ENCODE measurements at places on chromosomes 6 and 20.

DNA sequence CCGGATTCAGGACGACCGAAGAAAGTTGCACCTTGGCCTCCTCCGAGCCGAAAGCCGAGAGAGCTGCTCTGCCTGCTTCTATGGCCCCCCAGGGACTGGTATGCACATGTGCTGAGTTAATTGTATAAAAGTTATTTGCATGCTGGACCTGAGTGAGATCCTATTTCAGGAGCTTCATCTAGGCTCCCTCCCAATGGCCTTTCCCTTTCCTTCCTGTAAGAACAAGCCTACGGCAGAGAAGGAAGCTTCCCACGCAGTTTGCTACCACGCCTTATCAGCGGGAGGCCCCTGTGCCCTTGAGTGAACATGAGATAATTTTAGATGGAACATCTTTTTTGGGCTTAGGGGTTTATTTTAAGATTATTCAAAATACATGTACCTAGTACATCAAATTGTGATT, 65.9 kb downstream of the RIN2 start:
- peak; percentile 40 for DNase-seq

- DNase-seq, result no peak
Measured at GRCh38 chr6:111759331-111759835, 113.9 kb downstream of the FYN start.

- no peak for DNase-seq
Measured at GRCh38 chr20:35641743-35642142, 23.0 kb downstream of the CPNE1 start.

- no peak for DNase-seq
Measured at GRCh38 chr6:109513571-109514071, 30.6 kb upstream of the ZBTB24 start.

DNA sequence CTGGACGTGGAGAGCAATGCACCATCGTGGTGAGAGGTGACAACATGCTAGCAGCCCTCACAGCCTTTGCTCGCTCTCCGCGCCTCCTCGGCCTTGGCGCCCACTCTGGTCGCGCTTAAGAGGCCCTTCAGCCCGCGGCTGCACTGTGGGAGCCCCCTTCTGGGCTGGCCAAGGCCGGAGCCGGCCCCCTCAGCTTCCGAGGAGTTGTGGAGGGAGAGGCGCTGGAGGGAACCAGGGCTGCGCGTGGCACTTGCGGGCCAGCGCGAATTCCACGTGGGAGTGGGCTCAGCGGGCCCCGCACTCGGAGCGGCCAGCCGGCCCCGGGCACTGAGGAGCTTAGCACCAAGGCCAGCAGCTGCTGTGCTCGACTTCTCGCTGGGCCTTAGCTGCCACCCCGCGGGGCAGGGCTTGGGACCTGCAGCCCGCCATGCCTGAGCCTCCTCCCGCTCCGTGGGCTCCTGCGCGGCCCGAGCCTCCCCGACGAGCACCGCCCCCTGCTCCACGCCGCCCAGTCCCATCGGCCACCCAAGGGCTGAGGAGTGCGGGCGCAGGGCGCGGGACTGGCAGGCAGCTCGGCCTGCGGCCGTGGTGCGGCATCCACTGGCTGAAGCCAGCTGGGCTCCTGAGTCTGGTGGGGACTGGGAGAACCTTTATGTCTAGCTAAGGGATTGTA, 3.8 kb downstream of the GPX6 start:
- no peak for DNase-seq

DNA sequence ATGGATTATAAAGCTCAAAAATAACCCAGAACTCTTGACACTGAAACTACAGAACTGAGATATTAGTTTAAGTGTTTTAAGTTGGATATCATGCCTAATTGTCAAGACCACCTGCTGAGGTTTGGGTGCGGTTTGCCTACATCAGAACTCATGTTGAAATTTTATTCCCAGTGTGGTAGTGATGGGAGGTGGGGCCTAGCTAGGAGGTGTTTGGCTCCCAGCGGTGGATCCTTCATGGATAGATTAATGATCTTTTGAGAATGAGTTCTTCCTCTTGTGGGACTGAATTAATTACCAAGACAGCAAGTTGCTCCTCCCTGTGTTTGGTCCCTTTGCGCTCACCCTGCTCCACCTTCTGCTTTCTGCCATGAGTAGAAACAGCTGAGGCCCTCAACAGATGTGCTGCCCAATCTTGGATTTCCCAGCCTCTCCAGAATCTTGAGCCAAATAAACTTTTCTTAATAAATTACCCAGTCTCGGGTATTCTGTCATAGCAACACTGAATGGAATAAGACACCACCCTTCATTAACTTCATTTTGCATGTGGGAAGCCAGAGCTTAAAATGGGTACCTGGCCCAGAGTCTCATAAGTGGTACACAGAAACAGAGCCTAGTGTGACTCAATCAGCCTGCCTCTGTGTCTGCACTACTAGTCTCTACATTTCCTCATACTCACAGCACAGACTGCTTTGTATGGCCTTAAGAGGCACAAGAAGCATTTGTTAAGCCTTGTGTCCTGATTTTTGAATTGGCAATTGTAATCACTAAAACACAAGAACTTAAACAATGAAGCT, 158.4 kb downstream of the IBTK start:
- no peak for DNase-seq

- DNase-seq, result no peak
Measured at GRCh38 chr20:3995067-3995748, 20.1 kb downstream of the RNF24 start.

GRCh38 chr6:145214570-145214969, 520.8 kb downstream of the EPM2A start:
- no peak for DNase-seq

- DNase-seq, result no peak
Measured at GRCh38 chr20:3461911-3462677, 8.7 kb upstream of the ATRN start.

GRCh38 chr6:52307900-52308372, 23.4 kb upstream of the MCM3 start:
- DNase-seq, result no peak

- no peak for DNase-seq
Measured at GRCh38 chr6:165678429-165678828, 15.4 kb upstream of the PDE10A start.

GRCh38 chr20:6680854-6681253, 86.6 kb upstream of the BMP2 start:
- no peak for DNase-seq

GRCh38 chr6:137271245-137272183, 52.3 kb upstream of the IFNGR1 start:
- no peak for DNase-seq

DNA sequence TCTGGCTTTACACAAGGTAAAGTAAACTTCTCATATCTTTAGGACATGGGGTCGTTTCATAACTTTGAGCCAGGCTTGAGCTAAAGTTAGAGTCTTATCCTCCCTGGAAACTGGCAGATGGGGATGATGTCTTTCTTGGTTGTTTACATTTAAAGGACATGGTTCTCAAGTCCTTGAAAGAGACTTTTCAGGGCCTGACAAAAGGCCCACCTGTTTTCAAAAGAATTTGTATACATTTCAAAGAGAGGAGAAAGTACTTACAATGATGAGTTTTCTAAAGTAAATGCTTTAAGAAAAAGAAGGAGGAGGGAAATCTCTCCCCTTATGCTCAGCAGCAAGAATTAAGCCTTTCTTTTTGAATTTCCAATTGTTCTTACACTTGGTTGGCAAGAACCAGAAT, 45.7 kb upstream of the TINAG start:
- no peak for DNase-seq

GRCh38 chr6:76418560-76419223, 346.2 kb upstream of the IMPG1 start:
- DNase-seq, result no peak

- DNase-seq, result no peak
Measured at GRCh38 chr20:10590950-10591671, 82.7 kb downstream of the JAG1 start.

DNA sequence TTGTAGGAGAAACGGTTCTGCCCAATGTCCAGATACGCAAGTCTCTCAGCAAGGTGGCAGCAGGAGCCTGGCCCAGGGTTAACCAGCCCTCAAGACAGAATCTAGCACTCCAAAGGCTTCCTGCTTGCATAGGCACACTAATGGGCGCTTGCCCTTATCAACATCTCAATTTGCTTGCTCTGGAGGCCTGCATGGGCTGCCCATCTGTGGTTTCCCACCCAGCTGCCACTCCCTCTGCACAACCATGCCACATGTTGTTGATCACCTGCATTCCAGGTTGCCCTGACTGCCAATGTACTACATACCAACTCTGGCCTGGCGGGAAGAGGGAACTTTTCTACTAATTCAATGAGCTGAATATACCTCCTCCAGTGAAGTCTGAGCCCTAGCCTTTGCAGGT, 74.6 kb downstream of the ATG5 start:
- no peak for DNase-seq

DNA sequence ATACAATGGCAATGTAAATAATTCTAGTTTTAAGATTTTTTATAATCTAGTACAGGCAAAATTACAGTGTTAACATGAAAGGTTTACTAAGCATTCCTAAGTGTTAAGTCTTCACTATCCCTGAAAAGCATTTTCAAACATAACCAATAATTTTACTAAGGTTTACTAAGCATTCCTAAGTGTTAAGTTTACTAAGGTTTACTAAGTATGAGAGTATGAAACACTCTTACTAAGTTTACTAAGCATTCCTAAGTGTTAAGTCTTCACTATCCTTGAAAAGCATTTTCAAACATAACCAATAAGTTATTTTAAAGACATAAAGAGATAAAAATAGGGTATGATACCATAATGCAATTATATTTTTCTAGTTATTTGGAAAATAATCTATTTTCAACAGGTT, 82.6 kb downstream of the PRSS35 start:
- DNase-seq, result no peak

- no peak for DNase-seq
Measured at GRCh38 chr6:11471261-11471660, 66.3 kb upstream of the TMEM170B start.

GRCh38 chr6:17900011-17900410, 87.4 kb downstream of the KIF13A start:
- DNase-seq, result no peak

GRCh38 chr20:32574296-32575226, 10.6 kb downstream of the NOL4L start:
- no peak for DNase-seq

DNA sequence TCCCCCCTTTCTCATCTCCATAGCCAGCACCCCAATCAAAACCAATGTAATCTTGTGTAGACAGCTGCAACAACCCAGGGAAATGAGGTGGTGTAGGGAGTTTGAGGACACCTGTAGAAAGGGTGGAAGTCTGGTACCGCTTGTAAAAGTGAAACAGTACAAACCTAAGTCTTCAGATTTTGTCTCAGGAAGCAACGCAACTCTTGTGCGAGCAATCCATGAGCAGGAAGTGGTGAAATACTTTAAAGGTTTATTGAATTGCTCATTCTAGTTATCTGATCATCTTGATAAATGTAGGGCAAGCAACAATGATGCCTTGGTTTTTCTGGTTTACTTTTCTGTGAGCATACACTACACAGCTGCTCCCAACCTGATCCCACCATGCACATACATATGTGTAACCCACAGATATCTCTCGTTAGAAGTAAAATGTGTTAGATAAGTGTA, 71.1 kb upstream of the THEMIS start:
- DNase-seq, result no peak

DNA sequence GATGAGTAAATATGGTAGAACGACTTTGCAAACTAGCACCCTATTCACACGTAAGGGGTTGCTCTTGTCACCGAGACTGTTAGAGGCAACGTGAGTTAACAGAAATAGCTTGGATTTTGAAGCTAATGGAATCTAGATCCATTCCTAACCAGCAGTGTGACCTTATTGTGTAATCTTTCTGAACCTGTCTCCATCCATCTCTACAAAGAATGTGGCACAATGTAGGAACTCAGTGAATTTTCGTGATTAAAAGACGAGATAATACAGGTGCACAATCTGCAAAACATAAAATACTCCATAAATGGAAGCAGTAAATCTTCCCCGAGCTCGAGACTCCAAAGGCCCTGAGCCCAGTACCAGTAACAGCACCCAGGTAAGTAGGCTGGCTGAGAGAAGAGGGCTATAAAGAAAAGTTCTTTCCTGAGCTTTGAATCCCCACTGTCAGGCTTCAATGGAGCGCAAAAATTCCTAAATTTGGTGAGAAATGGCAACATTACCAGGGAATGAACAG, 801 bp upstream of the KIFC1 start:
- DNase-seq, result no peak

DNA sequence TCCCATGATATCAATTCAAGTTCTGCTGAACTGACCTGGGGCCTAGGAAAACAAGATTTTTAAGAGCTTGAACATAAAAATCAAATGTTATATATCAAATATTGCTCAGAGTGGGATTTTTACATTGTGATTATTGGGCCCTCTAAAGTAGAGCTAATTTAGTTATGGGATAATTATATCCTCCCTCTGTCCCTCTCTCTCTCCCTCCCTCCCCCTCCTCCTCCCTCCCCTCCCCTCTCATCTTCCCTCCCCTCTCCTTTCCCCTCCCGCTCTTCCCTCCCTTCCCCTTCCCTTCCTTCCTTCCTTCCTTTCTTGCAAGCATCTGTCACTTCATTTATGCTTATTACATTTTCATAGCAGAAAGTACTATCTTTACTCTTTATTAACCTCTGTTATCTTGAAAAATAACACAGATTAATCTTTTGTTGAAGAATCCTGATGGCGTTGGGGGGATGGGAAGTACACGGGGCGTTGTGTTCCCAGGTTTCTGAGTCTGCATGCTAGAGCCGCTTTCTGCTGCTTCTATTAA, 32.8 kb downstream of the KIF25 start:
- DNase-seq, result no peak

GRCh38 chr6:20352346-20352745, 49.3 kb upstream of the E2F3 start:
- no peak for DNase-seq

- DNase-seq, result no peak
Measured at GRCh38 chr6:159094444-159095252, 49.9 kb upstream of the TAGAP start.

DNA sequence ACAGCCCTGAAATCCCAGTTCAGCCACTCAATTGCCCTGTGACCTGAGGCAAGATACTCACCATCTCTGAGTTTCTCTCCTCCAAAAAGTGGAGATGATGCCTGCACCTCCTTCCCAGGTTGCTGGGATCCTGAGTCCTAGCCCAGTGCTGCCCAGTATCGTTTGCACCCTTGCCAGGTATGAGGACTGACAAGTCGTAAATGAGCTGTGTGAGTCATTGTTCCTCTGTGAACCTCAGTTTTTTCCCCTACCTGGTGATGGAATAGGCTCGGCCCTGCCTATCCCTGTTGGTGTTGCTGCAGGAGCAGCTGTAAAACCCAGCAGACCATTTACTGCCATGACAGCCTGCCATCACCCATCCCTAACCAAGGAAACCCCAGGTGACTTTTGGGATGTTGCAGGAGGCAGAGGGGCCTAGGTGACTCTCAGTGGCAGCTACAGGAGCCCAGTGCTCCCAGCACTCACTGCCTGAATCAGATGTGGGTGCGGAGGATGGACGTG, 229.3 kb downstream of the SYNDIG1 start:
- DNase-seq, result no peak

DNA sequence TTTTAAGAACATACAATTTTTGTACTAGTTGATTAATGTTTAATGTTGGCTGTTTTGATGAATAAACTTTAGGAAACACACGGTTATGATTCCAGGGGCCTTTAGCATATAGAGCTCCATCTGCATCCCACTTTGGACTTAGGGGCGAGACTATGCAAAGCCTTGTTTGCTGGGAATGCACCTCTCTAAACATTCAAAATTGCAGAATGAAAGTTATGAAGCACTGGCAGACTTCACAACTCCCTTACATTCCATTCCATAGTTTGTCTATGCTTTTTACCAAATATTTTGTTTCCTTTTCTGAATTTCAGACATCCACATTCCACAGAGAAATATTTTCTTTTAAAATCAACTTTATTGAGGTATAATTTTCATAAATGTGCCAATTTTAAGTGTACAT, 10.3 kb upstream of the TCP11 start:
- DNase-seq, result no peak

- DNase-seq, result no peak
Measured at GRCh38 chr20:10972219-10972860, 298.5 kb upstream of the JAG1 start.
